ENCODE measurements at places on chromosomes 5 and 9.

GRCh38 chr9:20526500-20527319 lies 95.6 kb downstream of the MLLT3 start:
- DNase-seq: no peak

GRCh38 chr5:56227691-56228090 lies 5.4 kb downstream of the ANKRD55 start:
- DNase-seq: no peak

GRCh38 chr5:113237893-113238292 lies 196.9 kb downstream of the TSSK1B start:
- DNase-seq: no peak

DNA sequence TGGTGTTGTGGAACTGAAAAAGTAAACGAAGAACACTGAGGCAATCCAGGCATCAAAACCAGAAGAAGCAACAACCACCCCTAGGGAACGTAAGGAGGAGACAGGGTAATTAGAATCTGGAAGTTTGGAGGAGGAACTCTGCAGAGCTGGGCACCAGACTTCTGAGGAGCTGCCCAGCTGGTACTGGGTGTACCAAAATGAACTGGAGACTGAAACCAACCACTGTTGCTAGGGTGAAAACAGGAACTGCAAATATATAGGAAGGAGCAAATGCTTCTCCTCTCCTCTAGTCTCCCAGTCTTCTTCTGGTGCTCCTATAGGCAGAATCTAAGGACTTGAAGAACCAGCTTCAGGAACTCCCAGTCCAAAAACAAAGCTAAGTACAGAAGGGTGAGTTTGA lies 189.8 kb downstream of the ELAVL2 start:
- no peak for DNase-seq

DNA sequence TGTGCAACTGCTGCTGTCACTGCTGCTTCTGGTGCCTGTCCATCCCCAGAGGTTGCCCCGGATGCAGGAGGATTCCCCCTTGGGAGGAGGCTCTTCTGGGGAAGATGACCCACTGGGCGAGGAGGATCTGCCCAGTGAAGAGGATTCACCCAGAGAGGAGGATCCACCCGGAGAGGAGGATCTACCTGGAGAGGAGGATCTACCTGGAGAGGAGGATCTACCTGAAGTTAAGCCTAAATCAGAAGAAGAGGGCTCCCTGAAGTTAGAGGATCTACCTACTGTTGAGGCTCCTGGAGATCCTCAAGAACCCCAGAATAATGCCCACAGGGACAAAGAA lies 265 bp downstream of the CA9 start:
- no peak for DNase-seq

DNA sequence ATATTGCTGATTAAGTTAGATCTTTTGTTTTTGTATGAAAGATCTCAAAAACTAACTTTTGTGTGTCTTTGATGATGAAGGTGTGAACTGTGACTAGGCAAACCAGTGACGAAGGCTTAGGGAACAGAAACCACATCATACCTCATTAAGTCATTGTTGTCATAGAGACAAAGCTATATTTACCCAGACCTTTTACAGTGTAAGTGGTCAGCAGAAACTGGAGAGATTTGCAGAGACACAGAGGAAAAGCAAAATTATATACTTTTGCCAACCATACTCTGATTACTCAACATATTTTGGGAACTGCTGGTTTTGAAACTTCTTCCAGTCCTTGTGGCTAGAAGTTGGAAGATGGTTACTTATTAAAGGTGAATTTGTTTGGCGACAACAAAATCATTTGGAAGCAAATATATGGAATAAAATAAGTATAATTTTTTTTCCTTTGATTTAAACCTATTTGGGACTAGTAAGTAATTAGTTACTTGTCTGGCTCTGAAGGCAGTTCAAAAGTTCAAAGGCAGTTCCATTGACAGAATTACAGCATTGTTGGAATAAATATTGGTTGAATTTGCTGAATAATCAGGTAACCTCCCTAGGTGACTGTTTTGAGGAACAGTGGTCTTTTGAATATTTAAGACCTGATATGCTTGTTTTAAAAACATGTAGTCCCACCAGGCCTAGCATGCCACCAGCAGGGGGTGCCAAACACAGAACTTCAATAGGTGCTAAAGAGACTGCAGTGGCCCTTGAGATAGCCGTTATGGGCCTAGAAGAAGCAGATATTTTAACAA lies 103.8 kb downstream of the RPS23 start:
- no peak for DNase-seq

GRCh38 chr9:112535301-112535700 lies 48.7 kb downstream of the KIAA1958 start:
- no peak for DNase-seq

GRCh38 chr5:191949-192690 lies 825 bp downstream of the LRRC14B start:
- DNase-seq: no peak

DNA sequence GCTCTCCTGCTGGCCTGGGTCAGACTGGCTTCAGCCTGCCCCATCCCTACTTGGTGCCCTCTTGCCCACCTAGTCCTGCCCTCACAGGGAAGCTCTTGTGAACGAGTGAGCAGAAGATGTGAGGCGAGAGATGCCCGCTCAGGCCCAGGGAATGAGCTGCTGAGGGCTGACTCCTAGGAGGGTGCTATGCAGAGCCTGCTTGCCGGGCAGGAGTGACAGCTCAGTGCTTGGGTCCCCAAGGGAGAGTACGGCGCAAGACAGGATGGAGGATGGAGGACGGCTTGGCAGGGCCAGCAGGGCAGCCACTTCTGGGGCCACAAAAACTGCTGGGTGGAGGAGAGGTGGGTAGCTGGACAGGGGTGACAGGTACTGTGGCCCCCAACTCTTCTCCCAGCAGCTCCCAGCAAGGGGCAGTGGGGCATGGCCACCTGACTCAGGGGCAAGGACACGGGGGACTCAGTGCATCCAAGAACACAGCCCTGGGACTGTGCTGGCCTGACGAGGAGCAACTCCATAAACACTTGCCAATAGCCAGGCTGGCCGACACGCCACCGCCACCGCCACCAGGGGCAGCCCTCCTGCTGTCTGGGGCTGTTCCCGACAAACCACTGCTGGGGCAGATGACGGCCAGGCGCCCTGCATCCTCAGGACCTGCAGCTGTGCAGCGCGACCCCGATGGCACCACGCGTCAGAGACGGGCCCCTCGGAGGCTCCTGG lies 55.6 kb upstream of the UBAC1 start:
- DNase-seq: no peak

DNA sequence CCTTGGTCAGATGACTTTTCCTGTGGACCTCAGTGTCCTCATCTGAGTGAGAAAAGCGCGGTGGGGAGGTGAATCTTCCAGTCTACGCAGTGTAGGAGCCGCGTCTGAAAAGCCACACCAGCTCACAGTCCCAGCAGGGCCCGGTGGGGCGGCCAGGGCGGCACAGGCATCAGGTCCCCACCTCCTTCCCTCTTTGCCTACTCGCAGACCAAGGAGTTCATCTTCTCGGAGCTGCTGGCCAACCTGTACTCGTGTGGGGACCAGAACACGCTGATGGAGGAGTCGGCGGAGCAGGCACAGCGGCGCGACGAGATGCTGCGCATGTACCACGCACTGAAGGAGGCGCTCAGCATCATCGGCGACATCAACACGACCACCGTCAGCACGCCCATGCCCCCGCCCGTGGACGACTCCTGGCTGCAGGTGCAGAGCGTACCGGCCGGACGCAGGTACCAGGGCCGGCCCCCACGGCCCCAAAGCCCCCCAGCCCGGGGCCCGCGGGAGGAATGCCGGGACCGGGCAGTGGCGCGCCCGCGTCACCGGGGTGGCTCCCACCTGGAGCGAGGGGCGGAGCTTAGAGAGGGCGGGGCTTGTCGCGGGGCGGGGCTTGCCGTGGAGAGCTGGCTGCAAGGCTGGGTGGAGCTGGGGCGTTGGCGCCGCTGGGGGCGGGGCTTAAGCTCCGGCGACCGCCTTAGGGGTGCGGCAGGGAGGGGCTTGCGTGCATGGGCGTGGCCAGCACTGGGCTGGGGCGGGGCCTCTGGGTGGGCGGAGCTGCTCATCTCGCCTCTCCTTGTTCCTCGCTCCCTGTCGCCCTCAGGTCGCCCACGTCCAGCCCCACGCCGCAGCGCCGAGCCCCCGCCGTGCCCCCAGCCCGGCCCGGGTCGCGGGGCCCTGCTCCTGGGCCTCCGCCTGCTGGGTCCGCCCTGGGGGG lies 25.6 kb downstream of the GOLGA2 start:
- DNase-seq: peak; percentile 95

DNA sequence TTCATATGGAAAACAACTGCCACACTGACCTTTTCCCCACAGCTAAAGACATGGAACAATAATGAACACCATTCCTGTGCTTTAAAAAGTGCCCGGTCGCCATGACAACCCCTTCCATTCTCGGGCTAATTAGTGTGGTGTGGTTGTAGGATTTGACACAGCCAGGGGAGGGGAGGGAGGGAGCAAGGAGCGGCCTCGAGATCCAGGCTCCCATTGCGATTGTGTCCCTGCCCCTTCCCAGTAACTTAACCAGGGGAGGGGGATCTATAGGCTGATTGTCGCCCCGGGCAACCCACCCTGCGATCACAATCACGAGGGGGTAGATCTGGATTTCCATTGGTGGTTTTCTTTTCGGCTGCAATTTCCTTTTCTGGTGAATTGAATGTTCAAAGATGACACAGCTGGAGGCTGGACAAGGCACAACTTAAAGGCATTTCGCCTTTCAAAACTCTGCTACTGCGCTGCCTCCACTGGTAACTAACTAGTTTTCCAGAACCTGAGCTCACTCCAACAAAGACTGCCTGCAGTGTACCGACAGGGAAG lies 96.7 kb upstream of the RETREG1 start:
- DNase-seq: no peak

DNA sequence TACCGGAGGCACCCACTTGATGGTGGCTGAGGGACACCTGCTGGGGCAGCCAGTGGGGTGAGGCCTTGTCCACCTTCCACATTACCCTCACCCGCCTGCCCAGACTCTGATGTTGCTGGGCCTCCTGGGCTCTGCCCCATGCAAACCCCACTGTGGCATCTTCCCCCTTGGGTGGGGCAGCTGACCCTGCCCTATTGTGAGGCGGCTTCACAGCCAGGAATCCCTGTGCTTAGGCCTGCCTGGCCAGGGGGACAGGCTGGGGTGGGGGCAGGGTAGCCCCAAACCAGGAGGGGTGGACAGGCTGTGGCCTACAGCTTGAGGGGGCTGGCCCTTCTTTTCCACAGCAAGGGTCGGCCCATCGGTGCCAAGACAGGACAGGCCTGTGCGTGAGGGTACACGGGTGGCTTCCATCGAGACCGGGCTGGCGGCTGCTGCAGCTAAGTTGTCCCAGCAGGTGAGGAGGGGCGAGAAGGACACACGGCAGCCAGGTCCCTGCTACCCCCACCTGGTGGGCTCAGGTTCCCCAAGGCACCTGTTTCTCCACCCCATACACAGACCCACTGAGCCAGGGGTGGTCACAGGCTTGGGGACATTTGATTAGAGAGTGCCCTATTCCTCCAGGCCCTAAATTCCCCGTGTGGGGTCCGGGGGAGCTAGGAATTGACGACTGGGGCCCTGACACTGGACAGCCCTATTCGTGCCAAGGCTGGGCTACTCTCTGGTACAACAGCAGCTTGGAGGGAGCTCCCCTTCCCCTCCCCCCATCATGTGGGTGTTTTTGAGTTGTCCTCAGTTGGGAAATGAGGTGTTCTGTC lies 99.2 kb downstream of the PHF2 start:
- no peak for DNase-seq

DNA sequence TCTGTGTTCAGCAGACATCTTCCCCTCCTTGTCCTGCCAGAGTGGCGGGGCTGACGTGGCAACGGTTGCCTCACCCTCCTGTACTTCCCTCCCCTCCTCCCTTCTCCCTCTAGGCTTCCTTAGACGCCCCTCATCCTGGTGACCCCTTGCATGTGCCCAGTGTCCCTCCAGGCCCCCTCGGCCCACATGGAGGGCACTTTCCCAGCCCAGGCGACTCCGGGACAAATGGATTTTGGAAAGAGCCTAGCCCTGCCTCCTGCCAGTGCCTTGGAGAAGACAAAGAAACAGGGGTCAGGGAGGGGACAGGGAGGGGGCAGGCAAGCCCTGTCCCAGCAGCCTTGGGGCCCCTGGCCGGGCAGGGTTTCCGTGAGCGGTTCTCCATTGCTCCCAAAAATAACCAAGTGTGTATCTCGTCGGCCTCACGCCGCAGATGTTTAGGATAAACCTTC lies 38.3 kb upstream of the NEURL1B start:
- no peak for DNase-seq

- peak; percentile 48 for DNase-seq
These were observed 701 bp downstream of the PARP8 start for GRCh38 chr5:50667023-50667652.

Data from prostate gland (tissue), 2 donors.